ENCODE measurements at places on chromosomes 3 and 15.

- no peak for DNase-seq
Observed at GRCh38 chr15:85002517-85002916, 20.9 kb downstream of the PDE8A start.

- peak; percentile 89 for DNase-seq
Observed at GRCh38 chr15:92385096-92385495, 8.6 kb upstream of the ST8SIA2 start.

- peak; percentile 97 for DNase-seq
Observed at GRCh38 chr3:111859061-111859973, at the start of gene PHLDB2. Gene PHLDB2 (plus strand): TSS chr3:111859265. CDS start chr3:111884078, 24,813 bp downstream.

DNA sequence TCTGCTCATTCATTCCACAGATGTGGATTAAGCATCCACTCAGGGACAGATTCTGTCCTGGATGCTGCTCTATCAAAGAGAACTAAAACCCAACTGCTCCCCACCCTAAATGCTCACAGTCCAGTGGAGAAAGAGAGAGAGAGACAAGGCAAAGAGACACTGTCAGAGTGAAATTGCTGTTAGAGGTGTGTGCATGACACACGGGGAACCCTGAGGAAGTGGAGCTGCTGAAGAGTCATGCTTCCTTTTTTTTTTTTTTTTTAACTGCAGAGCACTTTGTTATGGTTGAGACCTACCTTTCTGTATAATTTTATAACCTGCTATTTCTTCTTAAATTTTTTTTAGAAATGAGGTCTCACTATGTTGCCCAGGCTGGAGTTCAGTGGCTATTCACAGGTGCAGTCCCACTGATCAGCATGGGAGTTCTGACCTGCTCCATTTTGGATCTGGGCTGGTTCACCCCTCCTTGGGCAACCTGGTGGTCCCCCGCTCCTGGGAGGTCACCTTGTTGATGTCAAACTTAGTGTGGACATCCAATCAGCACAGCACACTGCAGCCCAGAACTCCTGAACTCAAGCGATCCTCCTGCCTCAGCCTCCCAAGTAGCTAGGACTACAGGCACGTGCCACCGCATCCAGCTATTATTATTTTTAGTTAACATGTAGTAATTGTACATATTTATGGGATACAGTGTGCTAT, 18.2 kb upstream of the PSTPIP1 start:
- no peak for DNase-seq

DNA sequence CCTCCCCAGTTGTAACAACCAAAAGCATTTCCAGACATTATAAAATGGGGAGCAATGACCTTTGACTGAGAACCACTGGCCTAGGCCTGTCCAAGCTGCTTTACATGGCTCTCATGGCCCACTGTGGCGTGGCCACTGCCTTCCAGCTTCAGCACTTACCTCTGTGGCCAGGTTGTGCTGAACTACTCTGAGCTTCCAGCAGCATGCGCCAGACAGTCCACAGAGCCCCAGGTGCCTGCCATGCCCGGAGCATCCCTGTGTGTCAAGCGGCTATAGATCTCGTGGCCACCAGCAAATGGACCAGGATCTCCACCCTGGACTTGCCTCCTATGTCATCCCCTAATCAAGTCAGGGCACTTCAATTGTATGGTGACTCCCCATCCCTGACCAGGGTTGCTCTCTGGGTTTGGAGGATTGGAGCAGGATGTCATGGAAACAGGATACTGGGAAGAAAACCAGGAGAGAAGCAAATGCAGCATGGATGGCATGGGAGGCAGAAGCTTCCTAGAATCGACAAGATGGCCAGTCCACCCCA, 199.7 kb downstream of the UACA start:
- DNase-seq: peak; percentile 48

- peak; percentile 41 for DNase-seq
Observed at GRCh38 chr15:76576523-76577279, 240.1 kb downstream of the ISL2 start.

DNA sequence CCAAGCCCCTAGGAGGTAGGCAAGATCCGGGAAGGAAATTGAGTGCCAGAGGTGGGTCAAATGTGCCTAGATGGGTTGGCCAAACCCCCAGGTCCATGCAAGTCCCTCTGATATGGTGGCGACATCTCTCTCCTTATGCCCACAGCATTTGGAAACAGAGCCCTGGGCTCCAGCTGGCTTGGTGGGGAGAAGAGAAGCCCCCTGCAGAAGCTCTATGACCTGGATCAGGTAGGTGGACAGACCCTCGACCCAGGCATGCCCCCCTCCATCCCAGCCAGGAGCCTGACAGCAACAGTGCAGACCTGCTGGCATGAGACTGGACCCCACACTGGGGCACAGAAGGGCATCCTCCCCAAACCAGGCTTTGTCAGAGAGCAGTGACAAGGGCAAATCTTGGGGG, 12.2 kb downstream of the CHST13 start:
- no peak for DNase-seq

- no peak for DNase-seq
Observed at GRCh38 chr3:160010578-160010977, 21.9 kb downstream of the IL12A start.

DNA sequence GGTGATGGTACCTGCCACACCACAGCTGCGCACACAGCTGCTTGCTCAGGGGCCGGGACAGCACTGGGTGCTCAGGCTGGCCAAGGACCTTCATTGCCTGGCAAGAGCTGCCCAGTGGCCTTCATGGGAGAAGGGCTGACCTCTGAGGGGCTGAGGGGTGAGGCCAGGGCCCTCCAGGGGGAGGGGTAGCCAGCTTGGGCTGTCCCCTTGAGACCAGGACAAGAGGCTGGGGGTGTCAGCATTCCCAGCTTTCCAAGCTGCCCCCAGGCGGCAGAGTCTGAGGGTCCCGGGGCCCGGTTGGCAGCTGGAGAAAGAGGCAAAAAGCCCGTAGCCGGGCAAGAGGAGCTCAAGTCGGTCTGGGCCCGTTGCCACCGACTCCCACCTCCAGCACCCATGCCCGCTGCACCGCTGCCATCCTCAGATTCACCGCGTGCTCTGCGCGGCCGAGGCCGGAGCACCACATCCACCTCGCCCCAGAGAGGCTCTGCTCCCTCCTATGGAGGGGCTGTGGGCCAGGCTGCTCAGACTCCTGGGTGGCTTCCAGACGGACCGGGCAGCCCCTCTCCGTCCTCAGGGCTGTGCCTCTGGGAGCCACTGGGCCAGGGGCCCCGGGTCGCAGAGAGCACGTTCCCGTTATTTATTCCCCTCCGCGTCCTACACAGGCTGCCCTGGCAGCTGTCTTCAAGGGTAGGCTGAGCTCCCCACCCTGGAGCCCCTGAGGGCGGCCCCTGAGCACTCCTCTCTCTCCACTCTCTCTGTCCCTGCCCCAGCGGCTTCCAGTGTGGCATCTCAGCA, 51.5 kb downstream of the PLXNA1 start:
- no peak for DNase-seq

- no peak for DNase-seq
Observed at GRCh38 chr3:167679526-167679925, 25.8 kb upstream of the WDR49 start.

GRCh38 chr3:107753494-107753893, 230.7 kb downstream of the BBX start:
- DNase-seq: peak; percentile 81

DNA sequence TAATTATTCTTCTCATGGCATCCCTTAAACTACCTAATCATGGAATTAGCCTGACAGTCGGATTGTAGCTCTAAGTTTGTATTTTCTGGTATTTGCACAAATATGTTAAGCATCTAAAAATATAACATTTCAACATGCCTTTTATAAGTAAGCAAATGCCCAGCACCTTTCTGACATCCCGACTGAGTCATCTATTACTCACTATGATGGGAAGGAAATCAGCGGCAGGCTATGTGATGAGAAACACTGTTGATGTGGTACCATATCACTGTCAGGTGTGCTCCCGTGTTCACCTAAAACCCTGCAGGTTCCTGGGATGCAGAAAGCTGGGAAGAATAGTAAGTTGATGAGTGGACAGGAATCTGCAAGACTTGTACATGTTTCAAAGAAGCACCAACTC, 367.8 kb upstream of the IL12A start:
- DNase-seq: no peak

GRCh38 chr3:139444446-139444845, 31.9 kb downstream of the RBP2 start:
- DNase-seq: no peak

- DNase-seq: no peak
Observed at GRCh38 chr15:87727073-87727472, 529.5 kb downstream of the NTRK3 start.

DNA sequence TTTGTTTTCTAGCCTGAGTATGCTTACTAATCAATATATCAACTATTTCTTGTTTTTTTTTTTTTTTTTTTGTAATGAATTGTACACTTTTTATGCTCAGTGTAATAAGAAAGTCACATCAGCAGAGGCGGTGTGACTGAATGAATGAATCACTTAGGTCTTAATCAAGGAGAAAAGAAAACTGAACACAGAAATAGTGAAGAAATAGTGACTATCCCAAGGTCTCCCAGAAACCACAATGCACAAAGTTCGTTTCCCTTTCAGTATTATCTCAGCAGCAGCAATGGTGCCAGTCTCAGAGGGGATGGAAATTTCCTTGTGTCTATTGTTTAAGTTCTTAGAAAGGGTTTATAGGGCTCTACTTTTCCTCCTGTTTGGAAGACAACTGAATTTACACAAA, 80.7 kb downstream of the NR1I2 start:
- no peak for DNase-seq

DNA sequence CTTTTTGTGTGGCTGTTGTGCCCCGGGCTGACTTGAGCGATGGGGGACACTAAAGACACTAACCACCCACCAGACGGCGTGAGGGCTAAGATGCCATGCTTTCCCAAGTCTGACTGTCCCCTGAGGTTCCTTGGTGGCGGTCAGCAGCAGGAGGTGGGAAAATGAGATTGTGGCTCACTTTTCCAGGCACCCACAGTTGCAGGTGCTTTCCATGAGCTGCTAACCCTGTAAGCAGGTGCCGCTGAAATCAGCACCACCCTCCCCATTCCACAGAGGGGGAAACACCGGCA, 17.7 kb downstream of the PRR23E start:
- no peak for DNase-seq

DNA sequence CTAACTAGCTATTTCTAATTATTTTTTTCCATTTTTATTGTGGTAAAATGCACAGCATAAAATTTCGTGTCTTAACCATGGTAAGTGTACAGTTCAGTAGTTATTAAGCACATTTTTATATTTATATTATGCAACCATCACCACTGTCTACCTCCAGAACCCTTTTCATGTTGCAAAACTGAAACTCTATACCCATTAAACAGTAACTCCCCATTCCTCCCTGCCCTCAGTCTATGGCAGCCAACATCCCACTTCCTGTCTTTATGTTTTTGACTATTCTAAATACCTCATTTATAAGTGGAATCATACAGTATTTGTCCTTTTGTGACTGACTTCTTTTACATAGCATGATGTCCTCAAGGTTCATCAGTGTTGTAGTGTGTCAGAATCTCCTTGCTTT, 25.5 kb downstream of the SLC35A5 start:
- no peak for DNase-seq

GRCh38 chr3:63584681-63585080, 67.8 kb upstream of the SNTN start:
- DNase-seq: no peak

DNA sequence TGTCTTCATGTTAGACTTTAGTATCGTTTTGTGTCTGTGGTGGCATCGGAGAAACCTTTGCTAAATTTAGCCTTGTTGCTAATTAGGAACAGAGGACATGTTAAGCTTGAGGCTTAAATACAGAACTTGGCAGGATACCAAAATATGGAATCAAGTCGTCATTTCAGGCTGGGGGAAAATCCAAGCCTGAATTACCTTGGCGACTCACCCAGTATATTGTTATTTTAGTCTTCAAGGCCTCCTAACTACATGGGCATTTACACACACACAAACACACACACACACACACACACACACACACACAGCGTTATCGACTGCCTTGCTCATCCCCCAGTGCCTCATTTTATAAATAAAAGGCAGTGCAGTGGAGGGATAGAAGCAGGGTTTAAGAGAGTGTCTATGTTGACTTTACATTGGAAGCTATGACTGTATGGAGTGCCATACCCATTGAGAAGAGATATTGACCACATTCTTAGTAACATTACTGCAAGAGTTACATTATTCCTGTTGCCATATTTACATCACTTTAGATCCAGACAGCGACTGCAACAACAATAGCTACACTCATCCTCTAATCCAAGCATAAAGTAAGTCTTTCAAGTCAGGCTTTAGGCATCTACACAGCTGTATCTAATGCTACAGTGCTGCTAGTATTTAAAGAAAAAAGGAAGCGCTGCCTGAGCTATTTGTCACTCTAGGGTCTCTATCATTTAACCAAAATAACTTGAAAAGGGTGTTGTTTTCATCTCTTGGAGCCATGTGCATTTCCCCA, 210.8 kb upstream of the SEMA6D start:
- DNase-seq: no peak

DNA sequence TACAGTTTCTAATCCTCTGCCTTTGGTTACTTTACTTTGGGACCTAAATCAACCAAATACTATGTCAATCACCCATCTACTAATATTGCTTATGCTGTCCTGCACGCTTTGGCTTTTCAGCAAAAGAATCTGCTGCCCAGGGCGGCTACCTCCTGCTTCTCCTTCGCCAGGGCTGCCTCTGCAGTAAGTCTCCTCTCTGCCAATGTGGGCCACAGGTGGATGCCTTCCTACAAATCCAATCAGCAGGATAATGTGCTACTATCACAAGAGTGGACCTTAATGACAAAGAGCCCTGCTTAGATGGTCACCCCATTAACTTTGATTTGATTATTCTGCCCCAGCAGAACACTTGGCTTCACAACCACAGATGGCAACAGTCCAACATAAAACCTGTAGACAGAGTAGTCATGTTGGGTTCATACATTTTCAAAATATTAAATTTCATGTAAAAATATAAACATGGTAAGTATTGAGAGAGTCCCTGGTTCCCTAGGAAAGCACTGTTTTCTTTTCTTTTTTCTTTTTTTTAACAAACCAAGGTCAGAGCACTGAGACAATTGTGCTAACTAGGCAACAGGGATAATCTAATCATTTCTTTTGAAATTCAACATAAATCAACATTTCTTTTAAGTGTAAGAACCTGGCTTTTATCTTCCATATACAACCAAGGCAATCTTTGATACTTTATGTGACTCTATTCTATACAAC, 298.3 kb downstream of the ZBTB20 start:
- DNase-seq: no peak

DNA sequence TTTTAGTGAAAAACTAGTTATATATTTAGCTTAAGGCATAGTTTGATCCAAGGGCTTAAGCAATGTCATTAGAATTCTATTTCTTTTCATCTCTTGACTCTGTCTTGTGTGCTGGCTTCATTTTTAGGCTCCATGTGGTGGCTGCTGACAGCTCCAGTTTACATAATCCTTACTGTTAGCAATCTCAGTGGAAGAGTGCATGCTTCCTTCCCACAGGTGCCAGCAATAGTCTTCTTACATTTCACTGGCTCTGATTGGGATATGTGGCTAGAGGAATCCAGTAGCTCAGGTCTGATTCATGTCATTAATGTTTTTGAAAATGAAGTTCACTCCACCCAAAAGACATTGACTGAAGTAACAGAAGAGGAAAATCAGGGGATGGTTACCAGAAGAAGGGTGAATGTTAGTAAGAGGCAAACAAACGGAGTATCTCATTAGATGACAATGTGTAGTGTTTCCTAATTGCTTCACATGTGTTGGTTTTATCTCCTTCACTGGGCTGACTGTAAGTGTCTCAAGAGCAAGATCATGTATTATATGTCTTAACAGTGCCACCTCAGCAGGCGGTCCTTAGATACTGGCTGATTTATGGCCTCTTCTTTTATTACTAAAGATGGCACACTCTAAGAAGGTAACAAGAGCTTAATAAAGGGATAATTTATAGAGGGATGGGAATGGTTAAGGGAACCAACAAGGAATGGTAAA, 25.6 kb upstream of the TCF12 start:
- no peak for DNase-seq

GRCh38 chr3:125079675-125080045, 23.9 kb upstream of the HEG1 start:
- no peak for DNase-seq

GRCh38 chr15:67100124-67100791, 34.9 kb downstream of the SMAD3 start:
- DNase-seq: no peak
